ENCODE measurements at places on chromosomes 13 and 19.

- DNase-seq: no peak
These were observed 18.2 kb upstream of the JUND start for GRCh38 chr19:18299654-18300053.

DNA sequence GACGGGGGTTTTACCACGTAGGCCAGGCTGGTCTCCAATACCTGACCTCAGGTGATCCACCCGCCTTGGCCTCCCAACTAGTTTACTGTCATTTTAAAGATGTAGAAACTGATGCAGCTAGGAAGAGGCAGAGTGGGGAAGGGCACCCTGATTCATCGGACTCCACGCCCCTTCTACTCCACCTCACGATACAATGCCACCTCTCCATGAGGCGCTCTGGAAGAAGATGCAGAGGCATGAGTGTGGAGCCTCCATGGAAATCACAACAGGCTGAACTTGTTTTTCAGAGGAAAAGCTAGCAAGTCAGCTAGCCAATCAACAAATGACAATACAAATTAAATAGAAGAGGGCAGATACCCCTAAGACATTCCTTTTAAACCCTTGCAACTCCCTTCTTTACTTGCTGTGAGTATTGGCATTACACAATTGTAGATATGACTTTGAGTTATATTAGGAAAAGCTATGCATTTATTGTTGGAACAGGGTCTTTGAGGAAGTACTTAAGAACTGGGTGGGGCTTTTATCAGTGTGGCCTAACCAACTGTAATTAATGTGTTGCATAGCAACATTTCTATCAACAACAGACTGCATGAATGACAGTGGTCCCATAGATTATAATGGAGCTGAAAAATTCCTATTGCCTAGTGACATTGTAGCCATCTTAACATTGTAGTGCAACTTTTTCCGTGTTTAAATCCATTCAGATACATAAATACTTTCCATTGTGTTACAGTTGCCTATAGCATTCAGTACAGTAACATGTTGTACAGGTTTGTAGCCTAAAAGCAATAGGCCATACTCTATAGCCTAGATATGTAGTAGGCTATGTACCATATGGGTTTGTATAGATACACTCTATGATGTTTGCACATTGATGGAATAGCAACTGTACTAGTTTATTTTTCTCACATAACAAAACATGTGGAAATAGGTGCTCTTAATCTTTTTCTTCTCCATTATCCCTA lies 17.6 kb downstream of the WDFY2 start:
- no peak for DNase-seq

DNA sequence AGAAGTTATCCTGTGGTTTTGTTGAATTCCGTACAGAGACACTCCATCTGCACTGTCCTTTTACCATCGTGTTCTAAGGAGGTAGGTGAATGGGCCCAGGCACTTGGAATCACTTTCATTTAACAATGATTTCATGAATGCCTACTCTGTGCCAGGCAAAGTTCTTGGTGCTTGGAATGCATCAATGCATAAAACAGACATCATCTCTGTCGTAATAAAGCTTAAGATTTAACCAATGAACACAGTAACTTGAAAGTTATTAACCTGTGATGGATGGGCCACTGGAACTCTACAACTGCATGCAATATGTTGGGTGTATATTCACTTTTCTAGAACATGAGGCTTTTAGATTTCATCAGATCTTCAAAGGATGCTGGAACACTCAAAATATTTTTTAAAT lies 14.1 kb upstream of the STARD13 start:
- DNase-seq: no peak

DNA sequence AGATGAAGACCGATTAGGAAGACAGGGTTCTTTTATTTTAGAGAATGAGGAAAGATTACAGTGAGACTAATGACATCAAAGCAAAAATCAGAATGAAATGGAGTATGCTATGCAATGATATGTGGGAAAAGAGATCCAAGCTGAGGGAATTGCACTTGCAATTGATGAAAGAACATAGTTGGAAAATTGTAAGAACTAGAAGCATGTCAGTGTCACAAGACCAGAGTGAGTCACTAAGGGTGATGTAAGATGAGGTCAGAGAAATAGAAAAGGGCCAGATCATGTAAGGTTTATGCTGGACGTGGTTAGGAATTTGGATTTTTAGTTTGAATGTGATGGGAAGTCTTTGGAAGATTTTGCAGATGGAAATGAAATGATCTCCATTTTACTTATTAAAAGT lies 1937.3 kb downstream of the OLFM4 start:
- no peak for DNase-seq

DNA sequence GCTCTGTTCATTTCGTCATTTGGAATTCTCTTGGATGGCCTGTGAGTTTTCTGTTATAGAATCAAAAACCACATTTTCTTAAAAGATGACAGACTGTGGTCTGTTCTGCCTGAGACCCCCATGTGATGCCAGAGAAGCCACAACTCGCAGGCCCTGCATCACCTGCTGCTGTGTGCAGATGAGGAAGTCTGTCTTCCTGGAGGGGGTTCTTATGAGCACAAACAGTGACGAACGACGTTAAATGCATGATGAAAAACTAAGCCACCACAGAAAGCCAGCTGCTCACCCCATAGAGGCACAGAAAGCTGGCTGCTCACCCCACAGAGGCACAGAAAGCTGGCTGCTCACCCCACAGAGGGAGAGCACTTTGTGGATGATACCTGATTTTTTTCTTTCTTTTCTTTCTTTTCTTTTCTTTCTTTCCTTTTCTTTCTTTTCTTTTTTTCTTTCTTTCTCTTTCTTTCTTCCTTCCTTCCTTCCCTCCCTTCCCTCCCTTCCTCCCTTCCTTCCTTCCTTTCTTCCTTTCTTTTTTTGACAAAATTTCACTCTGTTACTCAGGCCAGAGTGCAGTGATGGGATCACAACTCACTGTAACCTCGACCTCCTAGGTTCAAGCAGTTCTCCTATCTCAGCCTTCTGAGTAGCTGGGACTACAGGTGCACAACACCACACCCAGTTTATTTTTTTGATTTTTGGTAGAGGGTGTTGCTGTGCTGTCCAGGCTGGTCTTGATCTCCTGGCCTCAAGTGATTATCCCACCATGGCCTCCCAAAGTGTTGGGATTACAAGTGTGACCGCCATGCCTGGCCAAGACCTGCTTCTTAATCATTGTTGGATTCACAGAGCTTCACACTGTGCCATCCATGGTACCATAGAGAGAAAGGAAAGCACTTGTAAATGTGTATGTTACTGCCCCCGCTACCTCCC lies 1191.4 kb downstream of the UQCRFS1 start:
- no peak for DNase-seq

DNA sequence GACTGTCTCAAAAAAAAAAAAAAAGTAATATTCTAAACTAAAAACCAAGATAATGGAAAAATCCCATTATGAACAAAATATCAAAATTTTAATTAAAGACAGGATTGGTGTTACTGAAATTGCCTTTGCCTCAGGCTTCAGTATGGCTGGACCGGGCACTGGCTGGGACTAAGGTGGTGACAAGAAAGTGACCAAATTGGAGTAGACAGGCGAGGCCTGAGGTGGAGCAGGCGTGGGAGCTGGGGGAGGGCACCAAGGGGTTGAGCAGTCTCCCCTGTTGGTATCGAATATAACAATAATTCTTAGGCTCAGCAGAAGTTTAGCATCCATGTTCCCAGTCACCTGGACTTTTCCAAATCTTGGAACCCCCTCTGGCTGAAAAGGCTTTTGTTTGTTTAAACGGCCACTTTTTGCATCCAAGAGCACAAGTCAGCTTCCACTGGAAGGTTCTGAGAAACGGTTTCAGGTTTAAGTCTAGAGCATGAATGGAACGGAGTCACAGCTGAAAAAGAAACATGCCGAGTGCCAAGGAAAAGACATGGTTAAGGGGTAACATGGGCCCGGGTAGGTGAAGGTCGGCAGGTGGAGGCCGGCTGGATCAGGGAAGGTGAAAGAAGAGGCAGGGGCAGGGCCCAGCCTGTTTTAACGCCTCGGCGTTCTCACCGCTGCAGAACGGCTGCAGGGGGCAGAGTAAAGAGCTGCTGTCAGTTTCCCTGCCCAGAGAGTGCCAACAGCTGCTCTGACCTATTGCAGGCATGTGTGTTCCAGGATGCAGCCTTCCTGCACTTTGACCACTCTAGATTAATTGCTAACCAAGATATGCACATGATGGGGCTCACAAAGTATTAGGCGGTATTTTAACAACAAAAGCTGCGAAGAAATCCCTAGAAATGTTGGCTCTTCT lies 104.4 kb downstream of the TM9SF2 start:
- peak; percentile 31 for DNase-seq

DNA sequence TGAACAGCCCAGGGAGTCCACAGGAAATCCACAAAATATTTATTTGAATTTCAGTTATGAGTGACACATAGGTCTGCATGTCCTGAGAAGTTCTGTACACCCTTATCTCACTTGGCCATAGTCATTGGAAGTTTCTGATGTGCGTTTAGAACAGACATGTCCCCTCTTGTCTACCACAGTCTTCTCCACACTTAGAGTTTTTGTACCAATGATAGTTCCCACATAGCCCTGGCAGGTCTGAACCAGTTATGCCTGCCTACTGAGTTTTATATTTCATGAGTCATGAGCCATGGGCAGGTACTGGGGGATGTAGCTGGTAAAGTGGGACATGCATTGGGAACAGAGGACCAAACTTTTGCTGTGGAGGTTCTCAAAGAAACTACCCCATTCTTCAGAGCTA lies 11.3 kb downstream of the ZNF132 start:
- no peak for DNase-seq

- no peak for DNase-seq
These were observed 94.1 kb downstream of the RNASEH2B start for GRCh38 chr13:51003642-51004041.

- no peak for DNase-seq
These were observed 93.5 kb downstream of the ATP11A start for GRCh38 chr13:112783135-112783977.

- DNase-seq: no peak
These were observed 61.6 kb downstream of the ANKRD10 start for GRCh38 chr13:110853235-110853721.

- no peak for DNase-seq
These were observed 38.7 kb downstream of the CYP4F2 start for GRCh38 chr19:15859187-15859586.

DNA sequence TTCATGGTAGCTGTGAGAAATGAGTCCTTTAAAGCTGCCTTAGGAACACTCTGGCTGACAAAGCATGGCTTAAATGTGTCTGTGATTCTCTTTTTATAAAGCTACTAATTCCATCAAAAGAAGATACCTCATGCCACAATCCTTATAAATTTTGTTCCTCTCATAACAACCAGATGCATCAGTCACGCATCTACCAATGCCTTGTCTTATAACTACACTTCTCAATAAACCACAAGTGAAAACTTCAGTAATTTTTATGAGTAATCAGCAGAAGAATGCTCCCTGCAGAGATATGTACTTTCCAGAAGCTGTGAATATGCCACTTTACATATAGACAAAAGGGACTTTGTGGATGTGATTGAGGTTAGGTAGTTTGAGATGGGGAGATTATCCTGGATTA lies 147.8 kb downstream of the SUCLA2 start:
- no peak for DNase-seq

GRCh38 chr13:45040622-45041021 lies 51.3 kb downstream of the GPALPP1 start:
- DNase-seq: no peak

DNA sequence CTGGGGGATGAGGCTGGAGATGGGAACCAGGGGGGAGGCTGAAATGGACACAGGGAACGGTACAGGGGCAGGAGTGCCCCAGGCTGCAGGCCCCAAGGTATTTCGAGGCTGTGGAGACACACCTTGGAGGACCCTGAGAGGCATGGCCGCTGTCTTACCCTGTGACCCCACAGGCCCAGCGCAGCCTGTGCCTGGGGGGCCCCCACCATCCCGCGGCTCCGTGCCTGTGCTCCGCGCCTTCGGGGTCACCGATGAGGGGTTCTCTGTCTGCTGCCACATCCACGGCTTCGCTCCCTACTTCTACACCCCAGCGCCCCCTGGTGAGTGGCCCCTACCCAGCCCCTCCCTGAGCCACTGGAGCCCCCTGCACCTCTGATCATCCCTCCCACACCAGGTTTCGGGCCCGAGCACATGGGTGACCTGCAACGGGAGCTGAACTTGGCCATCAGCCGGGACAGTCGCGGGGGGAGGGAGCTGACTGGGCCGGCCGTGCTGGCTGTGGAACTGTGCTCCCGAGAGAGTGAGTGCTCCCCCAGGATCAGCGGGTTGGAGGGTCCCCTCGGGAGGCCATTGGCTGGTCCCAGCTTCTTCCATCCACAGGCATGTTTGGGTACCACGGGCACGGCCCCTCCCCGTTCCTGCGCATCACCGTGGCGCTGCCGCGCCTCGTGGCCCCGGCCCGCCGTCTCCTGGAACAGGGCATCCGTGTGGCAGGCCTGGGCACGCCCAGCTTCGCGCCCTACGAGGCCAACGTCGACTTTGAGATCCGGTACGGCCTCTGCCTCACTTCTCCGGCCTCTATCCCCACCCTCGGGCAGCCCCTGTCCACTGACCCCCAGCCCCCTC lies 16.9 kb upstream of the SPIB start:
- DNase-seq: no peak

GRCh38 chr13:105607016-105607415 lies 928.4 kb downstream of the EFNB2 start:
- no peak for DNase-seq

- no peak for DNase-seq
These were observed 20.0 kb downstream of the ENOX1 start for GRCh38 chr13:43766725-43767124.

DNA sequence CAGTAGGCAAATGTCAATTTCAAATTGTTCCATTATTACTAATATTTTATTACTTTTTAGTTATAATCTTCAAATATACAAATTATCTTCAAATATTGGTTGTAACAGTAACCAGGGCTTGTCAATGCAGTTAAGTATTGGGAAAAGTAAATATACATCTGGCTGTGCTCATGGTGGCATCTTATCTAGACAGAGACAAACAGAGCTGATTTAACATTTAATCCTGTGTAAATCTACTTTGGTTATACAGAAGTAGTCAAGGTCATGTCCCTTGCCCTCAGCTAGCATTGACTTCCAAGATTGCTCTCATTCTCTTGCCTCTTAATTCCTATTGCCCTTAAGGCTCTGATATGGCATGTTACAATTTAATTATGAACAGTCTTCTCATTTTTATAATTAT lies 98.4 kb upstream of the KLHL1 start:
- no peak for DNase-seq

DNA sequence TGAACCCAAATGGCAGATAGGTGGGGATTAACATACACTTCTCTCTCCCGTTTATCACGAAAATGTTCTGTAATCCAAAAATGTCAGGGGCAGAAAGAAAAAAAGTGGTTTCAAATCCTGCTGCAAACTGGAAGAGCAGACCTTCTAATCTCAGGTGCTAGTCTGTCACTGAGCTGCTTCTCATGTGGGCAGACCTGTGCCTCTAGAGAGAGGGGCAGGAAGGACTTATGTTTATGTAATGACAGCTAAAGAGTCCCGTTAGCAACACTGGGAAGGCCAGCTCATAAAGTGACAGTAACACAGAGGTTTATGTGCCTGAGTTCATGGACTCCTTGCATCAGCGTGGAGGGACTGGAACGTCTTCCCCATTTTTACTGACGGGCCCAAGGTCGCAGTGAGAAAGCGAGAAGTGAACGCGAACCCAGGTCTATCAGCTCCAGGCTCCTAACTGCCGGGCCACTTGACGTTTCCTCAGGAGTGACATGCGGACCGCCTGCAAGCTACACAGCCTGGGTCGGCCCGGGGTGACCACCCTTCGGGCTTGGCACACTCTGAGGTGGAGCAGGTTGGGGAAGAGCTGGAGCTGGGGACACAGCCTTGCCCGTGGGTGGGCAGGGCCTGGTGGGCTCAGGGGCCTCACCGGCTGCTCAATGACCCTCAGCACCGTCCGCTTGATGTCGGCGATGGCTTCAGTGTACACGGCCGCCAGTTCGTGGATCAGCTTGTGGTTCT lies 9.6 kb upstream of the RSPH6A start:
- DNase-seq: no peak

- no peak for DNase-seq
These were observed 291.1 kb upstream of the ARGLU1 start for GRCh38 chr13:106858903-106859532.
